ENCODE measurements at places on chromosomes 13 and 19. TPM values are rescaled to one million over a fixed set of nuclear protein-coding genes. Genes with fewer than 3 reads are reported as not detected.

ZNF285 gene
- total RNA-seq: 3.1 TPM

WDR87 gene
- total RNA-seq: not detected

SULT2A1 gene
- total RNA-seq: not detected

EPS8L1 gene
- total RNA-seq: 20.4 TPM

UHRF1 gene
- 12.2 TPM for total RNA-seq

PODNL1 gene
- total RNA-seq: 0.18 TPM

APOE gene
- 4.0 TPM for total RNA-seq

KLK14 gene
- not detected for total RNA-seq

OR7A17 gene
- total RNA-seq: not detected

SYT5 gene
- total RNA-seq: 0.06 TPM

MAP4K1 gene
- not detected for total RNA-seq

MYO16 gene
- 0.23 TPM for total RNA-seq

- DNase-seq: no peak
These were observed 41.9 kb downstream of the CARS2 start for GRCh38 chr13:110664041-110664440.

GRCh38 chr19:32403291-32403995 lies 2.1 kb upstream of the DPY19L3 start:
- no peak for DNase-seq

DNA sequence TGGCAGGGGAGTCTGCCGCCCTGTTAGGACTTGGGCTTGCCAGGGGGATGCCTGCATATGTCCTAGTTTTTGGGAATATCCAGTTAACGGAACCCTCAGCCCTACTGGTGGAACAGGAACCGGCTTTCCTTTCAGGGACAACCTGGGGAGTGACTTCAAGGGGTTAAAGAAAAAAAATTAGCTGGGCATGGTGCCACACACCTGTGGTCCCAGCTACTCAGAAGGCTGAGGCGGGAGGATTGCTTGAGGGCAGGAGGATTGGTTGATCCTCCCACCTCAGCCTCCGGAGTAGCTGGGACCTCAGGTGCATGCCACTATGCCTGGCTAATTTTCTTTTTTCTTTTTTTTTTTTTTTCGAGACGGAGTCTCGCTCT lies 22.5 kb downstream of the LDLR start:
- no peak for DNase-seq

- no peak for DNase-seq
These were observed 9.0 kb downstream of the FPR3 start for GRCh38 chr19:51803967-51804366.

- no peak for DNase-seq
These were observed 942.1 kb upstream of the SPRY2 start for GRCh38 chr13:81283062-81283461.

- no peak for DNase-seq
These were observed 10.4 kb upstream of the GIPR start for GRCh38 chr19:45657520-45658167.

GRCh38 chr13:111267205-111267604 lies 53.2 kb upstream of the TEX29 start:
- no peak for DNase-seq

- DNase-seq: no peak
These were observed 33.3 kb upstream of the SPATA13 start for GRCh38 chr13:24127116-24127631.

GRCh38 chr19:28489126-28489660 lies 723.8 kb downstream of the UQCRFS1 start:
- DNase-seq: no peak

GRCh38 chr19:46674416-46675178 lies 13.6 kb upstream of the DACT3 start:
- no peak for DNase-seq

DNA sequence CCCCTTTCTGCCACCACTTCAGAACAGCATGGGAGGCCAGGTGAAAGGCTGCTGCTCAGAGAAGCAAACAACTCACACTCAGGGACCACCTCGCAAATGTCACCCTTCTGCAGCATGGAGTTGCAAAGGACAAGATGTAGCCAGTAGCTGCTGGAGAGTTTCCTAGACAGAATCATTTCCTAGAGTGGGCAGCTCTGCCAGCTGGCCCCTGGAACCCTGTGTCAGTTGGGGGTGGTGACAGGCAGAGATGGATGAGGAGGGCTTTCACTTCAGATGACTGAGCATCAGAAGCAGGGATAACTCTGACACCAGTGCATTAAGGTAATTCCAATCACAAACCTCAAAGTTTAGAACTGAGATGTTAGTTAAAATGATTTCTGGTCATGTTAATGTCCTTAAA lies 34.4 kb upstream of the EPHX3 start:
- DNase-seq: no peak

DNA sequence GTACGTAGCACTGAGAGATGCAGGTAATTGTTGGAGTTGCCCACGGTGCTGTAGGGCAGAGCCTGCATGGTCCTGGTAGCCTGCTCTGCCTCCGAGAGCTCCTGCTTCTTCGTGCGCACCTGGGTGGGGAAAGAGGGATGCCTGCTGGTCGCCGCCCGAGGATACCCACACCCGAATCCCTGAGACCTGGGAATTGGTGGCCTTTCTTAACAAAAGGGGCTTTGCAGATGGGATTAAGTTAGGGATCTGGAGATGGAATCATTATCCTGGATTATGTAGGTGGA lies 9.4 kb downstream of the C3 start:
- DNase-seq: no peak

DNA sequence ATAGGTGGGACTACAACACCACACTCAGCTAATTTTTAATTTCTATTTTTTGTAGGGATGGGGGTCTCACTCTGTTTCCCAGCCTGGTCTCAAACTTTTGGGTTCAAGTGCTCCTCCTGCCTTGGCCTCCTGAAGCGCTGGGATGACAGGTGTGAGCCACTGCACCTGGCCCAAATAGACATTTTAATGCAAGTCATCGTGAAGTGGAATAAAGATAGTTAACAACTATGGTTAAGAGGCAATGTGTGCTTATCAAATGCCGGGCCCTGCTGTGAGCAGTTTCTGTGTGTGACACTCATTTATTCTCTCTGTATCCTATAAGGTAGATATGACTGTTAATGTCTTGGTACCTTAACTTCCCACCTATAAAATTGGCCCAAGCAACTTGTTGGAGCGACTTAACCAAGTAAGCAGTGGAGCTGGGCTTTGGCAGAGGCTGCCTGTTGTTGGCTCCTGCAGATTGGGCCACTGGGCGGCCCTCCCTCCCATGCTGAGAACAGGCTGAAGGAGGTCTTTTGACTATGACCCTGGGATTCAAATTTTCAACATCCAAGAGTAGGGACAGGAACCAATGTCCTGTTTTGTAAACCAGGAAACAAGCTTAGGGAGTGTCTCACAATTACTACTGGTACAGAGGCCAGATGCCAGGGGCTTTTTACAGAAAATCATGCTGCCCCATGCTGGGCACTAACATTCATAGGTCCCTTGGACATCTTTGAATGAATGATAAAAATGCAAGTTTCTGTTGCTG lies 450.7 kb downstream of the TSHZ3 start:
- no peak for DNase-seq

DNA sequence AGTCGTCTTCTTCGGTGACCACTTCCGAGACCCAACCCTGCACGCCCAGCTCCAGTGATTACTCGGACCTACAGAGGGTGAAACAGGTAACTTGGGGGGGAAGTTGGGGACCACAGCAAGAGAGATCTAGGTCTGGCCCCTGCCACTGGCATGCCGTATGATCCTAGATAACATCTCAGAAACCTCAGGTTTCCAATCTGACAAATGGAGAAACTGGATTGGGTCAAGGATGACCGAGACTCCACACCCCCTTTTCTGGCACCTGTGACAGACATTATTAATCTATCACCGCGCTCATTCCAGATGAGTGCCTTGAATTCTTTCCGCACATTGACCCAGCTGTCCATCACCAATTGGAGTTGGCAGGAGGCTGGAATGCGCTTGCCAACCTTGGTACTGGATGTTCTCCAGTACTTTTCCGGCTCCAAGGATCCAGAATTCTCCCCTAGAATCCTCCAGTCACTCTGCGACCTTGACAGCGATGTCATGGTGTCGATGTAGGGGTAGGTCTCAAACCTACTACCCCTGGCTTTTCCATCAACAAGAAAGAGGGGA lies 17.4 kb downstream of the VASP start:
- DNase-seq: no peak

GRCh38 chr19:57830071-57830602 lies at the start of gene ZNF587B:
ZNF587B (plus strand) TSS chr19:57830299; CDS start chr19:57830529, 230 bp downstream.
- DNase-seq: peak; percentile 68

GRCh38 chr13:74153316-74153715 lies 19.1 kb upstream of the KLF12 start:
- DNase-seq: no peak

DNA sequence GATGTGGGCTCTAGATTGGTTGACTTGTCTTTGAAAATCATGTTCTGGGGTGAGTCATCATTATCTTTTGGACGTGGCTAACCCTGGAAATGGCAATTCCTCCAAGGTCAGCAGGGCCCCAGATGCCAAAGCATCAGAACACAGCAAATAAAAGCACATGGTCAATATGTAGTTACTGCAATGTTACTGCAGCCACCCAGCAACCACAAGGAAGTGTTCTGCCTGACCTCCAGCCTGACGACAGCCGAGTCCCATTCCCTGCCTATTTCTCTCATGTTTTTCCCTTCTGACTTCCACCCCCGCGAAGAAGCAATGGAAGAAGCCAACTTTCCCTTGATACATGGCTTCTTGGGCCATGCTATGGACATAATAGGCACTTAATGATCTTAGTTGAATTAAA lies 577.9 kb downstream of the IRS2 start:
- no peak for DNase-seq

DNA sequence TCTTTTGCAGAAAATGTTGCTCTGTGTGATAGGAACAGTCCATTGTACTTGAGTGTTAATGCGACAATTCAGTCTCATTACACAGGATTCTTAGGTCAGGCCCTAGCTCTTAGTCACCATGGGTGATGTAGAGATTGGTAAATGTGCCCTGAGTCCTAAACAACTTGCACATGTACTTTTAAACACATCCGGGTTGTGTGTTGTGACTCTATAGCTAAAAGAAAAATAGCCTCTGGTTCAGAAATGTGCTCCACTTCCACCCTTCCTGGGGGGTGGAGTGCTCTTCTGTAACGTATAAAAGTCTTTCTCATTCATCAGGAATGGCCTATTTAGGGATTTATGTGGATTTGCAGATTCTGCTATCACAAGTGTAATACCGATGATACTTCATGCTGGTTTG lies 5.2 kb downstream of the SPATA13 start:
- DNase-seq: no peak
